Caco-2 (cell line): ENCODE measurements at places on chromosomes 1 and 21. TPM values are rescaled to one million over a fixed set of nuclear protein-coding genes. Genes with fewer than 3 reads are reported as not detected.
A peak's percentile ranks its signal among the peaks of the same experiment; 100 is the strongest.

The ID3 gene
- total RNA-seq = 13.7 and 18.0 TPM in 2 replicates

The MYOG gene
- not detected in 2 replicates for total RNA-seq

DNA sequence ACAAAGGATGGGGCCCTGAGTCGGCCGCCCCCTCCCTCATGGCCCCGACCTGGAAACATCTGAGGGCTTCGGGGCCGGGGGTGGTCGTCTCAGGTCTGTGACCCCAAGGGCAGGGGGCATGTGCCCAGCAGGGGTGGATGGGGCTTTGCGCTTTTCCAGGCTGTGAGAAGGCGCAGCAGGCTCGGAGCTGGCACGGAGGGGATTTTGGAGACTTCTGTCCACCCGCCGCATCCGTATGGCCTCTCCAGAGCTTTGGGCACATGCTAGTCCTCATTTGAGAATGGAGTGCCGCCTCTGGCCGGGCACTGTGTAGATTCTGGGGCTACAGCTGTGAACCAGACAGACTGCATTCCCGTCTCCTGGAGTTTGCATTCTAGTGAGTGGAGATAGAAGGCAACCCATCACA lies 66.1 kb upstream of the WNT4 start:
- peak; percentile 34 for DNase-seq

DNA sequence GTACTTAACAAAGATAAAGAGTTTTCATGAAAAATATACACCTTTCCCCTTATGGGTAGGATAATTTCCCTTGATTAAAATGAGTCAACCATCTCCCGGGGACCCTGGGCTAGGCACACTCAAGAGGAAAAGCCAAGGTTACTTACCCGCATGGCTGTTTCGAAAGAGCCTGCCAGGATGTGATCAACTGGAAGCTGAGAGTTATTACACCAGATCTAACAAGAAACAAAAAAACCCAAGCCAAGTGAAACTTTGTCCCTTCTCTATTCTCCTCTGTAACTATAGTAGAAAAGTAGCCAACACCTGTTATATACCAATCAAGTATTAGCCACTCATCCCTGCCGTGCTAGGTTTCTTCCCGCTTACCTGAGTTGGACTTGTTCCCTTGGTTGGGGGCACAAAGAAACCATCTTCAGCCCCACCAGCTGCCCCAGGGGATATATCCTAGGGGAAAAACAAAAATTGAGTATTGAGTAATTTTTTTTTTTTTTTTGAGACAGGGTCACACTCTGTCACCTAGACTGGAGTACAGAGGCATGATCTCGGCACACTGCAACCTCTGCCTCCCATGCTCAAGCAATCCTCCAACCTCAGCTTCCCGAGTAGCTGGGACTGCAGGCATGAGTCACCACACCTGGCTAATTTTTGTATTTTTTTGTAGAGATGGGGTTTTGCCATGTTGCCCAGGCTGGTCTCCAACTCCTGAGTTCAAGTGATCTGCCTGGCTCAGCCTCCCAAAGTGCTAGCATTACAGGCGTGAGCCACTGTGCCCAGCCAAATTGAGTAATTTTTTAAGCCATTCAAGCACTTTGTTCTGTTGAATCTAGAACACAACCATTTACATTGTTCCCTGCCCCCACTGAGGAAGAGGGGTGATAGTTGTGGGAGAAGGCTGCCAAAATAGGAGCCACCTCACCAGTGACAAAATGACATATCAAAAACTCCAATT lies 8.4 kb upstream of the PEX19 start:
- DNase-seq = no peak

GRCh38 chr1:91059157-91059556 lies 37.3 kb upstream of the ZNF644 start:
- DNase-seq = no peak

GRCh38 chr21:33855190-33855589 lies 60.4 kb downstream of the ATP5PO start:
- DNase-seq = no peak
